NCI-H1417 treated with DMSO at 0.1 percent for 48 hours (cell line): ENCODE measurements at places on chromosomes 7 and 10.

- no peak for DNase-seq
Measured at GRCh38 chr10:73839276-73839966, 28.0 kb upstream of the NDST2 start.

GRCh38 chr7:75689246-75690099 lies 49.3 kb downstream of the HIP1 start:
- no peak for DNase-seq

- no peak for DNase-seq
Measured at GRCh38 chr7:131649879-131650278, 93.5 kb upstream of the PODXL start.

DNA sequence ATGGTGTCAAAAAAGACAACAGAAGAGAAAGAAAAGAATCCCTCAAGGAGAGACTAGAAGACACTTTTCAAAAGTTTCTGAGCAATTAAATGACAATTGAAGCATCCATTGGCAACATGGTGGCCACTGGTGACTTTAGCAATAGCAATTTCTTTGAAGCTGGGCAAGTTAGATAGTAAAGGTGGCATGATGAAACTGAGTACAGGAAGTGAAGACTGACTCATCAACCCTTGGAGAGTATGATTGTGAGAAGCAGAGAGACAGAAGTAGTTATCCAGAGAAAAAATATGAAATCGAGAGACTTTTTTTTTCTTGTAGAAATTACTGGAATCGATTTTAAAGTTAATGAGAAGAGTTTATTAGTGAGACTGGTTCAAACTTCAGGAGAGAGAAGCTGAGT lies 52.5 kb downstream of the DGKB start:
- DNase-seq, result no peak

DNA sequence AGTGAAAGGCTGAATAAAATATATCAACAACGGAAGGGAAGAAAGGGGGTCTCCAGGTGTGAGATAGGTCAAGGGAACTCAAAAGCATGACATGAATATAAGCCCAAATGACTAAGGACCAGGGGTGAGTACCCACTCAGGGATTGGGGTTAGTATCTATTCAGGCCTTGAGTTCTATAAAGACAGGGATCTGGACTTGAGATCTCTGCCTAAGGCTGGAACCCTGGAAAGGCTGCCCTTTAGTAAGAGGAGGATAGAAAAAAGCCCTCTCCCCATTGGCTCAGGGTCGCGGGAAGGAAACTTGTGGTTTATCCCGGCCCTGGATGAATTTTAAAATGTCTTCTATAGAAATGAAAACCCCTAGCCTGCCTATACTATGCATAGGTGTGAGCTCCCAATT lies 2.4 kb upstream of the ITPRIP start:
- DNase-seq, result no peak

DNA sequence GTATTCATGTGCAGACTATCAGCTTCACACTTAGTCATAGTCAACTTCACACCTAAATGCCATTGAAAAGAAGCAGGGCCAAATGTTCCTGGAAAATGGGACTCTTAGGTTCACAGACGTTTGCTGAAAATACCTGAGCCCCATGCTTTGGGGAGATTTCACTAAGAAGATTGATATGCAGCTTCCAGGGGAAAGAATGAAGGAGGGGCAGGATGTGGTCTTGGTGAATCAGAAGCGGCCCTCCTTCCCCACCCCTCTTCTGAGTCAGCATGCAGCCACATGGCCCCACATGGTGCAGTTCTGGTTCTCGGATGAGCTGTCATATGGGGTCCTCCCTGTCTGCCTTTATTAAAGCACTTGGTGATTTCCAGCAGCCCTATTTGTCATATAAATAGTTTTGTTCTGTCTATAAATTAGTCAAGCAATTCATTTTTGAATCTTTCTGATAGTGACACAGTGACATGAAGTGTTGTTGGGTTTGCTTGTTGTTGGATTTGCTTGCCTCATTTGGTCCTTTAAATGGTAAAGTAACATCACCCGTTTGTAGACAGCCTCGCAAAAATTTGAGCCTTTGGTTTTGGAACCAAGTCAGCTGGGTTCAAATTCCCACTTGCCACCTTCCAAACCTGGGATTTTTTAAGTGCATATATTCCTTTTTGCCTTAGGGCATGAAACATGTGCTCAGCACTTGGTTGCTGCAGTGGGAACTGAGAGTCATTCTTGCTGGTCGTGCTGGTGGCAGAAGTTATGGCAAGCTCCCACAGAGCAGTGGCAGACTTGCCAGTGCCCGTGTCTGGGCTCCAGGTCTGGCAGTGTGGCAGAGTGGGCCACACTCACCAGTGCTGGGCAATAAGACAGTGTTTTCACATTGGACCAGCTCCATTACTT lies 68.1 kb upstream of the CDK6 start:
- no peak for DNase-seq

DNA sequence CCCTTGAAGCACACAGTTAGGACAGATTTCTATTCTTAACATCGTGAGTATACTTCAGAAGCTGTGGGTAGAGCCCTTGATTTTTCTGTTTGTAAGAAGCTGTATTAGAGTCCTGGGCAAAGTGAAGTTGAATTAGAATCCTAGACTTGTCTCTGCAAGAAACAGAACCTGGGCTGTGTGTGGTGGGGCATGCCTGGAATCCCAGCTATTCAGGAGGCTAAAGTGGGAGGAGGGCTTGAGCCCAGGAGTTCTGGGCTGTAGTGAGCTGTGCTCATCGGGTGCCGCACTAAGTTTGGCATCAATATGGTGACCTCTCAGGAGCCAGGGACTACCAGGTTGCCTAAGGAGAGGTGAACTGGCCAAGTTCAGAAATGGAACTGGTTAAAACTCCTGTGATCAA lies 183.4 kb downstream of the GNAI1 start:
- no peak for DNase-seq

- DNase-seq, result no peak
Measured at GRCh38 chr7:39197831-39198230, 220.1 kb downstream of the POU6F2 start.

GRCh38 chr7:12719141-12719919 lies 31.9 kb downstream of the ARL4A start:
- no peak for DNase-seq

DNA sequence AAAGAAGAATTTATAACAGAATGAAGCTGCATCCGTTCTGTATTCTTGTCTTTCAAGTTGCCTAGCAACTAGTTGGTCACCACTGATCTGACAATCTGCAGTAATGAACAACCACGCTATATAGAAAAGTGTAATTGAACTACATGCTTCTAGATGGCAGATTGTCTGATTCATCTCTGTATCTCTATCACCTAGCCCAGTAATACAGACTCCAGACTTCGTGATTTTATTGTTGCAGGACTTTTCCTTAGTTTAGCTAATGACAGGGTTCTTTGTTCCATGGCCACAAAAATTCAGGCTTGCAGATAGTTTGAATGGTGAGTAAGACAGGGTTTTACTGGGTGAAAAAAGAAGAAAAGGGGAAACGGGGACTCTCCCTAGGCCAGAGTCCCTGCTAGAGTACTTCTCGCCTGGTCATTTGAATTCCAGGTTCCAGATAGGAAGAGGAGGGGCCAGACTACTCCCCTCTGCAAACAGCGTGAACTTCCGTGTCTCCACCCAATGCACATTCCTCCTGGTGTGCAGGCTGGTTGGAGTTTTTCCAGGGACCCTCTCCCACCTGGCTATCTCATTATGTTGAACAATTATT lies 45.9 kb downstream of the COL1A2 start:
- no peak for DNase-seq

GRCh38 chr7:11466517-11467105 lies 365.4 kb downstream of the THSD7A start:
- no peak for DNase-seq

DNA sequence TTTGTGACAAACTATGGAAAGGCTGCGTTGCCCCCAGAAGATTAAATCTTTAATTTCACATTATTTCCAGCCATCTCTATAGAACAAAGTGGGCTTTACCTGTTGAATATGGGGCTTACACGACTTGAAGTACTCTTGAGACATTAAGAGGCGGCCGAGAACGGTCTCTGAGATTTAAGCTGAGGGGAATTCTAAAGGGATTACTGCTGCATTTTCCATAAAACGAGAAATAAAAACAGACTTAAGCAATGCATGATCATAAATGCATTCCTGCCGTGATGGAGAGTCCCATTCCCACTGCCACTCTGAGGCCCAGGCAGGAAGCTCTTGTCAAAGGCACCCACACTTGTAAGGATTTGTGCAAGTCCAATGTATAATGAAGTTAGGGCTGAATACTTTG lies 329.7 kb upstream of the SHH start:
- no peak for DNase-seq

DNA sequence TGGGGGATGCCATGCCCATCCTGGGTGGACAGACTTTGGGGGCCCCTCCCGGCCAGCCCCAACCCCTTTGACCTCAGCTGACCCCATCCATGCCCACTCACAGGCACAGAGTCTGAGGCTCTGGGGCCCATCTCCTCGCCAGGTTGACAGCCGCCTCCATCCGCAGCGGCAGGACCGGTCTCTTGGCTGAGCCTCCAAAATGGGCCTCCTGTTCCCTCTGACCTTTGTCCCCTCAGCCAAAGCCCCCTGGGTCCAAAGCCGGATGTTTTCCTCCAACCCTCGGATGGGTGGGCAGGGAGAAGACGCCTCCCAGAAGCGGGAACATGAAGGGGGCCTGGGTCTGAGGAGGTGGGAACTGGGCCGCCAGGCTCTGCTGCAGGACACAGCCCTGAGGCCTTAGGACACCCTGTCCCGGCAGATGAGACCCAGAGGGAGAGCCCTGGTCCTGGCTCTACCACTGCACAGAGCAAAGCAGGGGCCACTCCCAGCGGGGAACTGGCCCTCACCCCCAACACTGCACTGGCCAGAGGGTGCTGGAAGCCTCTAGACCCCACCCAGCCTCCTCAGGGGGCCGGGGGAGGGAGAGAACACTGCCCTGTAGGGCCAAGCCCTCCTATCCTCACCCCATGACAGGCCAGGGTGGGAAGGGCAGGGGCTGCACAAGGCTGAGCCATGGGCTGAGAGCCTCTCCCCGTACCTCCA lies 12.6 kb downstream of the PDGFA start:
- DNase-seq, result no peak

DNA sequence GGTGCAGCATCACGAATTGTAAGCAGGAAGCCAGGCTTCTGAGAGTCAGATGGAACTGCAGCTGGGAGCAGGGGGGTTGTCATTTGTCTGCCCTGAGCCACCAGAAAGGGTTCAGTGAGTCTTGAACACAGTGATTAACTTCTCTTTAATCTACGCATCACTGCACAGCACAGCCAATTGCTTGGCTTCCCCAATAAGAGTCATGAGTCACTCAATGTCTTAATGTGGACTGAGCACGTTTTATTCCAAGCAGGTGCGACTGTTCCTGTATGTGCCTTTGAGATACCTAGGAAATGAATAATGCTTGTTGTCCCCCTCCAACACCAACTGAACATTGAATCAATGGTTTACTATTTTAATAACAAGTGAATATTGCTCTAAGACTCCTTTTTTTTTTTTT lies 26.0 kb upstream of the PLEKHA1 start:
- DNase-seq, result no peak

DNA sequence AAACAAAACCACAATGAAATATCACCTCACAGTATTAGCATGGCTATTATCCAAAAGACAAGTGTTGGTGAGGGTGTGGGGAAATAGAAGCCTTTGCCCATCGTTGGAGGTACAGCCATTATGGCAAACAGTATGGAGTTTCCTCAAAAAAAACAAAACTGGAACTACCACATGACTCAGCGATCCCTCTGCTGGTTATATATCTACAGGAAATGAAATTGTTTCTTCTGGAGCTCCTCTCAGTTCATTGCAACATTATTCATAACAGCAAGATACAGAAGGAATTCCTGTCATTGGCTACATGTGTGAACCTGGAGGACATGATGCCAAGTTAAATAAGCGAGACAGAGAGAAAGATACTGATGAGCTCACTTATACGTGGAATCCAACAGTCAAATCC lies 2.4 kb upstream of the UBE3C start:
- no peak for DNase-seq

GRCh38 chr10:69936091-69936490 lies 116.6 kb upstream of the MACROH2A2 start:
- DNase-seq, result no peak
